ENCODE measurements at places on chromosomes 6 and 20.

GRCh38 chr20:37075932-37076685, 19.7 kb downstream of the RBL1 start:
- DNase-seq = no peak

GRCh38 chr20:20261159-20261558, 106.7 kb upstream of the INSM1 start:
- DNase-seq = no peak

DNA sequence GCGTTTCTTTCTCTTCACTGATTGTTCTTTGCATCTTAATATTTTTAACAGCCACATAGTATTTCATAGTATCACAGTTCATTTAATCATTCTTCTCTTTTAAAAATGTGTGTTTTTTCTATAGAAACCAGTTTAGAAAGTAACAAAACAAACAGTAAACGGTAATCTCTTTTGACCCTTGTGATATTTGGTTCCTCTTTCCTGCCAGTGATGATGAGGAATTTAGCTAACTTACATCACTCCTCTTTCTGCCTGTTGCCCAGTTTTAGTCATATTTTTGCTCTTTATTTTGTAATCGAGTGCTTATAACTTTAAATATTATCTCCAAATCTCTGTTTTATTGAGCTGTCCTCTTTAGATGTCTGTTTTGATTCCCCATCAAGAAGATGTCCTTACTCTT, 38.1 kb upstream of the ZBTB24 start:
- no peak for DNase-seq

DNA sequence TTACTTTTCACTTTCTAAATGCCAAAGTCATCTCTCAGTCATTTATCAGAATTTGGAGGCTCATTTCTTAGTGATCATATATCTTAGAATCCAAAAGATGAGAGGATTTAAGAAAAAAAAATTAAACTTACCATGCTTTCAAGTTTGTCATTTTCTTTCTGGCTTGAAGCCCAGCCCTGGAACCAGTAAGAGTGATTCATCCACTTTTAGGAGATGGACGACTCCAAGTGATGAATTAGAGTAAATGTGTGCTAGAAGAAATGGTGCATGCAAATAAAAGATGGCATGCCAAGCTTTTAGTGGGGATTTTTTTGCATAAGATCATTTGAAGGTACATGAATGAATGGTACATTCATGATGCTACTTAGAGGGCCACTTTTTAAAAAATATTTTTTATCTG, 20.1 kb downstream of the PLCB1 start:
- DNase-seq = no peak

GRCh38 chr6:150169609-150170008, 26.8 kb downstream of the PPP1R14C start:
- DNase-seq = peak; percentile 88

DNA sequence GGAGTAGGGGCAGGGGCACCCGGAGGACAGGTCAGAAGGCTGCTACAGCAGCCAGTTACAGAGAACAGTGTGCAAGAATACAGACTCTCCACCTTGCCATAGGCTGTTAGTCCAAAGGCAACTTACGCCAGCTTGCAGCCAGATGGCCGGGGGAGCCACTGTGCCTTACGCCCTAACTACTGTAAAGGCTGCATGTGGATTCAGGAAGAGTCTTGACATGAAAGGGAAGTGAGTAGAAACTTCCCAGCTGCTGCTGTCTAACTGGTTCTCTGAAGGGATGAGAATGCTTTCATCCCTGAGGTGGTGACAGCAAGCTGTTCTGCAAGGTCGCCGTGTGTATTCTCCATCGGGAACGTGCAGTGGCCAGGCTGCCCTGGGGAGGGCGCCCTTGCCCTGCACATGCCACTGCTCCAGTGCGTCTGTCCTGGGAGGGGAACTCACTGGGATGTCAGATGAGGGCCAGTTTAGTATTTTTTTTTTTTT, 46.1 kb downstream of the LYRM4 start:
- peak; percentile 54 for DNase-seq

DNA sequence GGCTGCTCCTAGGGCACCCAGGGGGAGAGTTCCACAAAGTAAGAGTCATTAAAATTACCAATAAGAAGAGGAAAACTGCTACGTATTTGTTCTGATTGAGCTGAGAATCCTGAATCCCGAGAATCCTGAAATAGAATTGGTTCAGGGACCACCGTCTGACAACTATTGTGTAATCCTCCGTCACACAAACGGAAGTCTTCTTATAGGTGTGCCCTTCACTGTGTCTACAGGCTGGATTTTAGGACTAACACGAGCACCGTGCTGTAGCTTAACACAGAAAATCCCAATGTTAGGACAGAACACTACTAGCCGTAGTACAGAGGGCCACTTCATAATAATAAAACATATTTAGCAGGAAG, 50.6 kb upstream of the RNF182 start:
- DNase-seq = no peak

- DNase-seq = no peak
Measured at GRCh38 chr20:50559856-50560638, 49.9 kb downstream of the PTPN1 start.

- no peak for DNase-seq
Measured at GRCh38 chr20:60976139-60976538, 275.9 kb upstream of the CDH4 start.

DNA sequence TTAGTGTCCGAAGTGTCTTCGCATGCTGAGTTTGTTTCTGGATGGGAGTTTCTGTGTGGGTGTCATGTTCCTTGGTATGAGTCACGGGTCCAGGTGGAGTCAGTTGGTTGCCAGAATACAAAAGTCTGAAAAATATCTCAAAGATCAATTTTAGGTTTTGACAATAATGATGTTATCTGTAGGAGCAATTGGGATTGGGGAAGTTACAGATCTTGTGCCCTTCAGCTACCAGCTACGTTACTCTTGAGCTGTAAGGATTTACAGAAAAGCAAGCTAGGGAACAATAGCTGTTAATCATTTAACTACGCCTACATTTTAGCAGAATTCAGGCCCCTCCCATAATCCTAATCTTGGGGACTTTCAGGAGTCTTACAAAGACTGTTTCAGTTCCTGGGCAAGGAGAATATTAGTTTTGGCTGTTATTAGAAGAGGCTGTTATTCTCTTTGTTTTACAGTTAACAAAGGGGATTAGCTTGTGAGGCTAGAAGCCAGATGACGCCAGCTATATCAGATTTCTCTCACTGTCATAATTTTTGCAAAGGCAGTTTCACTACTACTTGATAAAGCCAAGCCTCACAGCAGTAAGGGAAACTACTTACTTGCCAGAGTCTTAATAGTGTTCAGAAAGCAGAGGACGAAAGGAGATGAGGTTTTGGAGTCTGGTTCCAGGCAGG, 15.4 kb upstream of the SLC22A16 start:
- no peak for DNase-seq
